ENCODE measurements at places on chromosomes 13 and 19.

DNA sequence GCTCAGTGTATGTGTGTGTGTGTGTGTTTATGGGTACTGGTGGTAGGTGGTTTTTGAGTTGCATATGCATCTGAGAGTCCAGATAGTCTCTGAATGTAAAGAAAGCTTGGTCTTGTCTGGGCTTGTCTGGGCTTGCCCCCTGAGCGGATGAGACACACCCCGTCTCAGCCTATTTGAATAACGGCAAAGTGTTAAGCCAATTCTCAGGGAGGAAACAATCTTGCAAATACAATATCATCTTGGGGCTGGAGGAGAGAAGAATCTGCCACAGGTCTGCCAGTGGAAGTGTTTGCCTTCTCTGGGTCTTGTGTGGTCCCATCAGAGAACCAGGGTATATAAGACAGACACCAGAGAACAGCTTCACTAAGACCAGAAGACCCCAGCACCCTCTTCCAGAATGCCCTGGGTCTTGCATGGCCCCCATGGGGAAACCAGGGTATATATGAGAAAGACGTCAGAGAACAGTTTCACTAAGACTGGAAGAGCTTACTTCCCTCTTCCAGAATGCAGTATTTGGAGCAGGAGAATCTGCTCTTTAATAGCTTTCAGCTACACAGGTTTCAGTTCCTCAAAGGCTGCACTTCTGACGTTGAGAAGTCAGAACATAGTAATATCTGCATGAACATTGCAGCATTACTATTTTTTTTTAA, 13.3 kb downstream of the CD70 start:
- no peak overlapping the region for H3K27ac ChIP-seq
- H3K36me3 ChIP-seq, result no peaks in the 10 kb centered on the region
- no peak overlapping the region for H3K4me3 ChIP-seq
- DNase-seq, result no peak
- no peaks in the 10 kb centered on the region for H3K4me1 ChIP-seq

DNA sequence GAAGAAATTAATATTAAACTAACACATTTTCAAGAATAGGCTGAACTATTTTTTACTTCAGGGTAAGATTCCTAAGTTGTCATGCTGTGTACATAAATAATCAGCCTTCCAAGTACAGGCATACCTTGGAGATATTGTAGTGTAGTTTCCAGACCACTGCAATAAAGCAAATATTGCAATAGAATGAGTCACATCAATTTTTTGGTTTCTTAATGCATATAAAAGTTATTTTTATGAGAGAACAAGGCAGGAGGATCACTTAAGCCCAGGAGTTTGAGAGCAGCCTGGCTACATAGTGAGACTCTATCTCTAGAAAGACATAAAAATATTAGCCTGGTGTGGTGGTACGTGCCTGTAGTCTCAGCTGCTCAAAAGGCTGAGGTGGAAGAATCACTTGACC, 511.5 kb downstream of the UQCRFS1 start:
- H3K4me1 ChIP-seq, result peaks cover 4% of the 10 kb centered on the region
- DNase-seq, result no peak
- H3K27me3 ChIP-seq, result no peaks in the 10 kb centered on the region
- no peak overlapping the region for H3K27ac ChIP-seq
- no peak overlapping the region for H3K4me3 ChIP-seq
- H3K36me3 ChIP-seq, result no peaks in the 10 kb centered on the region

GRCh38 chr13:63463782-63464610, 2048.3 kb upstream of the PCDH20 start:
- H3K4me3 ChIP-seq, result no peak overlapping the region
- H3K27ac ChIP-seq, result no peak overlapping the region
- no peak for DNase-seq
- no peaks in the 10 kb centered on the region for H3K36me3 ChIP-seq
- no peaks in the 10 kb centered on the region for H3K27me3 ChIP-seq
- peaks cover 6% of the 10 kb centered on the region for H3K4me1 ChIP-seq

DNA sequence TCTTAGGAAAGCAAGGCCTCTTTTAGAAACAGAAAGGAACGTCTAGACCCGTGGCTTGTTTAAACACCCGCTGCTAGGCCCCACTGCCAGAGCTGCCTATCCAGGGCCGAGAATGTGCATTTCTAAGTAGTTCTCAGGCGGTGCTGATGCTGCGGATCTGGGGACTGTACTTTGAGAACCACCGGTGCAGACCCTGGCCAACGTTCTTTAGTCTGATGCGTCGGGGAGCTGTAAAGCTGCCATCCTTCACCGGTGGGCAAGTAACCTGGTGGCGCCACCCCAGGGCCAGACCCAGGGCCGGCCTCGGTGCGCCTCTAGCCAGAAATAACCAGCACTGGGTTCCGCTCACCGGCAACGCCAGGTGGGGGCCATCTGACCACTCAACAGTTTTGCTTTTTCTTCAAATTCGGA, 47.1 kb downstream of the TGDS start:
- H3K27ac ChIP-seq, result peak overlapping the region; percentile 93
- H3K4me1 ChIP-seq, result peaks cover 4% of the 10 kb centered on the region
- H3K27me3 ChIP-seq, result peaks cover 8% of the 10 kb centered on the region
- H3K4me3 ChIP-seq, result peak overlapping the region; percentile 84
- H3K36me3 ChIP-seq, result no peaks in the 10 kb centered on the region
- no peak for DNase-seq

Data from progenitor cell of endocrine pancreas (in vitro differentiated cells).